Kidney (tissue), 22 donors: ENCODE measurements at places on chromosomes 11 and 22. TPM values are rescaled to one million over a fixed set of nuclear protein-coding genes. Genes with fewer than 3 reads are reported as not detected.

- no peak overlapping the region for H3K4me3 ChIP-seq
- H3K4me1 ChIP-seq, result no peaks in the 10 kb centered on the region
- no peaks in the 10 kb centered on the region for H3K27me3 ChIP-seq
- no peaks in the 10 kb centered on the region for H3K36me3 ChIP-seq
- no peak for DNase-seq
- no peak overlapping the region for H3K27ac ChIP-seq
Measured at GRCh38 chr11:45390407-45390806, 104.3 kb upstream of the SYT13 start.

GRCh38 chr11:117833401-117833891, 8.9 kb upstream of the FXYD2 start:
- peaks cover 4% of the 10 kb centered on the region for H3K36me3 ChIP-seq
- H3K27me3 ChIP-seq, result no peaks in the 10 kb centered on the region
- H3K4me3 ChIP-seq, result peak overlapping the region; percentile 52
- DNase-seq, result peak; percentile 92

- peak; percentile 46 for DNase-seq
- H3K27me3 ChIP-seq, result no peaks in the 10 kb centered on the region
- no peak overlapping the region for H3K27ac ChIP-seq
- H3K4me1 ChIP-seq, result no peaks in the 10 kb centered on the region
Measured at GRCh38 chr22:48428631-48429371, 1398.9 kb downstream of the BRD1 start.

The BTBD18 gene
- not detected for total RNA-seq

DNA sequence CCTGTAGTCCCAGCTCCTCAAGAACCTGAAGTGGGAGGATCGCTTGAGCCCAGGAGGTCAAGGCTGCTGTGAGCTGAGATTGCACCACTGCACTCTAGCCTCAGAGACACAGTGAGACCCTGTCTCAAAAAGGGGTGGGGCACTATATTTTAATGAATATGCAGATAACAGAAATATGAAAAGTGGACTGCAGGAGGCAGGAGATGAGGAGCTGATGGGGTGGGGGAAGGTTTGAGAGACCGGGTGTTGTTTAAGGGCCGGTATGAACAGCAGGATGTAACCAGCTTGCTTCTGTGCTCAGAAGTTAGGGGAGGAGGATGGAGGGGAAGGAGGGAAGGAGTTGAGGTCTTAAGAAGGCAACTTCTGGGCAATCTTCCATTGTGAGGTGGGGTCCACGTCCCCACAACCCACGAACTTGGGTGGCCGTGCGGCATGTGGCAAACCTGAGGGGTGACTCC, 1.3 kb upstream of the B4GALNT4 start:
- no peak overlapping the region for H3K4me3 ChIP-seq
- no peaks in the 10 kb centered on the region for H3K36me3 ChIP-seq
- H3K4me1 ChIP-seq, result no peaks in the 10 kb centered on the region

DNA sequence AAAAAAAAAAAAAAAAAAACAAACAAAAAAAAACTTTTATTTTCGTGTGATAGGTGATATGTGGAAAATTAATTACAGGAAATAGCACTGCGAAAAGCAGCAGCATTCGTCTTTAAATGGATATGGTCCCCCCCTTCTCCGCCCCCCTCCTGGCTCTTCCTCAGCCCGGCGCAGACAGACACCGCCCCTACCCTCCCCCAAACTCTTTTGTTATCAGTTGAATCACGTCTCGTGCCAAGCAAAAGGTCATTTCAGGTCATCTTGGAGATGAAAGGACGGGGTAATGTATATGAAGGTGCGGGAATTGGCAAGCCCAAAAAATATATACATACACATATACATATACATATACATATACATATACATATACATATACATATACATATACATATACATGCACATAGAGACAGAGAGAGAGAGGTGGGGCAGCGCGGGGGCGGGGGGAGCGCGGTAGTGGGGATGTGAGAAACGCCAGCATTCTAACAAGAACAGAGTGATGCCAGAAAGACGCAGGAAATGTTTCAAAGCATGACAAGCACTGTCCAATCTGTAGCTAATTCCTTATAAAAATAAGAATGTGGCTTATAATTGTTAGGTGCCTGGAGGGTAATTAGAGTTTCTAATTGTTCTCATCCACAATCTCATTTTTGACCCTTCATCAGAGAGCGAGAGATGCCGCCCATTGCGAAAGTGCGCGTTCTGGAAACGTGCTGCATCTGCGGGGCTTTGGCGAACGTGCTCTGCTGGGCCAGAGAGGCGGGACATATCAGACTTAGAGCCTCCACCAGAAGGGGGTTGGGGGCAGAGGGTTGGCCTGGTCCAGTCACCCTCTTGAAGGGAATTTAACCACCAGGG, 214.5 kb upstream of the UBASH3B start:
- DNase-seq, result peak; percentile 43
- peak overlapping the region; percentile 55 for H3K4me3 ChIP-seq
- H3K4me1 ChIP-seq, result no peaks in the 10 kb centered on the region
- H3K27me3 ChIP-seq, result no peaks in the 10 kb centered on the region

The CHADL gene
- total RNA-seq, result 2.7 TPM

- H3K27ac ChIP-seq, result no peak overlapping the region
- H3K27me3 ChIP-seq, result no peaks in the 10 kb centered on the region
- peaks cover 10% of the 10 kb centered on the region for H3K4me1 ChIP-seq
- DNase-seq, result peak; percentile 6
- no peak overlapping the region for H3K4me3 ChIP-seq
- no peaks in the 10 kb centered on the region for H3K36me3 ChIP-seq
Measured at GRCh38 chr11:58561394-58562098, 14.1 kb downstream of the LPXN start.

DNA sequence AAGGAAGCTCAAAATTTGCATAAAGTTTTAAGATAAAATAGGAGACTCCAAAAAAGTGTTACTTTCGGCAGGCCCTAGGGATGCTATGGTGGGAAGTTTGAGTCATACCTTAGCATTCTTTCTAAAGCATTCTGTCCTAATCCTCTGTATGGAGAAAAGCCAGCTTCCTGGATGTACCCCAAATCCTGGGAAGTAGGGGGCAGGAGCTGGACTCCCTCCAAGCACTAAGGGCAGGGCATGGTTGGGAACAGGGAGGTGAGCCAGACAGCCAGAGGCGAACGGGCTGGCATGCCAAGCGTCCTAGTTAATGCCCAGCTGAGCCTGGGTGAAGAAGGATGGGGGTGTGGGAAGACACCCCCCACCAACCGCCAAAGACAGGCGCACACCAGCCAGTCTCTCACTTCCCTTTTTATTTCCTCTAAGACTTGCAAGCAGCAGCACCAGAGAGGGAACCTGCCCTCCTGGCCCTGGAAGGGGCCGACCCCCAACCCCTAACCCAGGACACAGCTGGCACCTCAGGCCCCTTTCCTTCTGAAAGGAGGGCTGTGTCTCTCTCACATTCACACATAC, 23.9 kb downstream of the RTN4RL2 start:
- DNase-seq, result no peak
- no peak overlapping the region for H3K27ac ChIP-seq
- no peaks in the 10 kb centered on the region for H3K27me3 ChIP-seq
- H3K4me1 ChIP-seq, result peaks cover 7% of the 10 kb centered on the region

DNA sequence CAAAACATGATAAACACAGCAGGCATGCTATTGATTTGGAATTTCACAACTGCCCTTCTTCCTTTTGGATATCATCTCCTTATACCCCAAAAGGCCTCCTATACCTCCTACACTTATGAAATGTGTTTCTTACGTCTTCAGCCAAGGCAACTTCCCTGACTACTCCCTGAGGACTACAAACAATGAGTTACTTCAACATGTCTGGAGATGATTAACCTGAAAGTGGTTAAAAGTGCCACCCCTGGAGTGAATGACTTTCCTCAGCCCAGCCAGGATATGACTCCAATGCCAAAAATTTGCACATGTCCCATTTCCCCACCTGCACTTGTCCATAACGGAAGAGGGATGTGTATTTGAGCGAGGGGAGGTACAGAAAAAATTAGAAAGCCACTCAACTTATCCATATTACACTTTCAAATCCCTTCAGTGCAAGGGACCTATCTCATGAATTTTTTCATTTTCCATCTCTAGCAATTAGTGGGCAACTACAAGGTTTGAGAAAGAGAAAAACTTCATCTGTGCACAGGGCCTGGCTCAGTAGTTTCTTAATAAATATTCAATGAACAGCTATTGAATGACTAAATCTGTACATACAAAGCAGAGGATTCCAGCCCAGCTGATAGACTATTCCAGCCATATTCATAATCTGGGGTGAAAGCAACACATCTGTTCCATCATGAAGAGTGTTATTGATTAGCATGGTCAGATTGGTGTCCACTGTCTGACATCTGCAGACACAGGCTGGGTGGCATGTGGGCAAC, 36.8 kb downstream of the KIRREL3 start:
- no peaks in the 10 kb centered on the region for H3K36me3 ChIP-seq
- DNase-seq, result peak; percentile 50

GRCh38 chr11:3007404-3008010, 15.4 kb upstream of the NAP1L4 start:
- no peak for DNase-seq
- H3K27ac ChIP-seq, result no peak overlapping the region
- no peaks in the 10 kb centered on the region for H3K27me3 ChIP-seq
- peaks cover 26% of the 10 kb centered on the region for H3K36me3 ChIP-seq

DNA sequence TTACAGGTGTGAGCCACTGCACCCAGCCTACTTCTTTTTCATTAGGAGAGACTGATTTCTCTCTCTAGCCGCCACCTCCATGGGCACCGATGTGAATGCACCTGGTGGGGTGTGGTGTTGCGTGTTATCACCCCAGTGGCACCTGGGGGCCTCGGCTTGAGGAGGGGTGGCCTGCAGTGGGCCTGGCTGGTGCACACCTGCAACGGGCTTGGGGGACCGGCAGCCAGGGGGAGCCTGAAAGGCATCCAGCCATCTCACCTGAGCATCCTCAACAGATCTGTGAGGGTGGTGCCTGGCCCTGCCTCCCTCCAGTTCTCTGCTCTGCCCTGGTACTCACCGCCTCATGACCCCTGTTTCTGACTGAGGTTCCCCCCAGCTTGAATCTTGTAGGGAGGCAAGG, 108.9 kb downstream of the ARHGAP8 start:
- no peak overlapping the region for H3K27ac ChIP-seq
- H3K4me1 ChIP-seq, result no peaks in the 10 kb centered on the region
- no peaks in the 10 kb centered on the region for H3K36me3 ChIP-seq
- H3K27me3 ChIP-seq, result no peaks in the 10 kb centered on the region

DNA sequence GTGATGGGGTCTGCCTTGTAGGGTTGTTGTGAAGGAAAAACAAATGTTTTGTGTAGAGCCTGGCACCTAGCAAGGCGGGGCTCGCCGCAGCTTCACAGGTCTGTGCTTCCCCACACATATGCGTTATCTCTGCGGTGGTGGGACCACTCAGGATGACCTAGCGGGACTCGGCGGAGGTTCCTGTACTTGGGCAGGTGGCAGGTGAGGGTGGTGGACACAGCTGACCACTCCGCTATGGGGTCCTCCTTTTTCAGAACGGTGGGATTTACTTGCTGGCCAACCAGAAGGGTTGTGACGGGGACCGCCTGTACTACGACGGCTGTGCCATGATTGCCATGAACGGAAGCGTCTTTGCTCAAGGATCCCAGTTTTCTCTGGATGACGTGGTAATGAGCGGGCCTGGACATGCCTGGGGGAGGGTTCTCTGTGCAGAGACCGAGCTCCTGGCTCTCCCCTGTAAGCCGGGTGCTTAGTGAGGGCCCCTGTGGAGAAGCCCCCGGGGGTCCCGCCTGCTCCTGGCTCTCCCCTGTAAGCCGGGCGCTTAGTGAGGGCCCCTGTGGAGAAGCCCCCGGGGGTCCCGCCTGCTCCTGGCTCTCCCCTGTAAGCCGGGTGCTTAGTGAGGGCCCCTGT, 21.3 kb downstream of the NADSYN1 start:
- peaks cover 31% of the 10 kb centered on the region for H3K36me3 ChIP-seq
- H3K4me3 ChIP-seq, result no peak overlapping the region
- H3K27me3 ChIP-seq, result no peaks in the 10 kb centered on the region
- DNase-seq, result no peak

The MRTFA gene
- 59.9 TPM for total RNA-seq

GRCh38 chr22:28650463-28650862, 29.2 kb downstream of the TTC28 start:
- DNase-seq, result no peak
- H3K27me3 ChIP-seq, result no peaks in the 10 kb centered on the region
- H3K27ac ChIP-seq, result no peak overlapping the region
- no peak overlapping the region for H3K4me3 ChIP-seq
- H3K4me1 ChIP-seq, result no peaks in the 10 kb centered on the region
- H3K36me3 ChIP-seq, result no peaks in the 10 kb centered on the region
